Activated naive CD4-positive, alpha-beta T cell treated with Interleukin-2 at 50 U/mL for 16 hours (primary cell): ENCODE measurements at places on chromosomes 13 and 19.
A peak's percentile ranks its signal among the peaks of the same experiment; 100 is the strongest.

DNA sequence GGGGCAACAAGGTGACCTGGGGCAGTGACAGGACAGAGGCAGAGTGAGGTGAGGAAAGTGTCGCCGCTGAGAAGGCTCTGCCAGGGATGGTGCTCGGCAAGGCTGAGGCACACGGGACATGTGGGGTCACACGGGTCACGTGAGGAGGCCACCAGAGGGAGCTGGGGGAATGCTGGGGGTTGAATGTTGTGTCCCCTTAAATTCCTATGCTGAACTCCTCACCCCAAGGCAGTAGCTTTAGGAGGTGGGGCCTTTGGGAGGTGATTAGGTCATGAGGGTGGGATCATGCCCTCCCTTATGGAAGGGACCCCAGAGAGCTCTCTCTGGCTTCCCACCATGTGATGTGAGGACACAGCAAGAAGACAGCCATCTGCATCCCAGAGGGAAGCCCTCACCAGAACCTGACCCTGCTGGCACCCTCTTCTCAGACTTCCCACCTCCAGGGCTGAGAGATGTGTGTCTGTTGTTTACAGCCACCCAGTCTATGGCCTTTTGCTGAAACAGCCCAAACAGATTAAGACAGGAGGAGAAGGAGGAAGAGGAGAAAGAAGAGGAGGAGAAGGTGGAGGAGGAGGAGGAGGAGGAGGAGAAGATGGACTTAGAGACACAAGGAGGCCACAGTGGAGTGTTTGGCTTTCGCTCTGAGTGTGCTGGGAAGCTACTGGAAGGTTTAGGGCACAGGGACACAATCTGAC is 35.4 kb downstream of the RFX2 start:
- DNase-seq = no peak

DNA sequence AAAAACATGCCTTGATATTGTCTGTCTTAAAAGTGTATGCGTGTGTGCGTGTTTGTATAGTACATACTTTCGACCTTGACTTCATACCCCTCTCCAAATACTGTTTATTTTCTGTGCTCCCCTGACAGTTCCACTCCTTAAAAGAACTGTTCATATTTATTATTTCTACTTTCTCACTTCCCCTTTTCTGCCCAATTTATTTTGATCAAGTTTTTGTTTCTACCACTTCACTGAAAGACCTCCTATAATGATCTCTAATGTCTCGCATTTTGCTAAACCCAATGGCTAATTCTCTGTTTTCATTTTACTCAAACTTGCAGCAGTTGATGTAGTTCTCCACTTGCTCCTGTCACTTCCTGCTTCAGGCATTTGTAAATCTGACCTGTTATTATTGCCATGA is 426.1 kb upstream of the KLF12 start:
- no peak for DNase-seq

GRCh38 chr13:90293793-90294361 is 1053.6 kb upstream of the MIR17HG start:
- DNase-seq = no peak

GRCh38 chr13:59750860-59751259 is 412.9 kb downstream of the DIAPH3 start:
- DNase-seq = no peak

GRCh38 chr19:33865306-33865705 is 68.6 kb downstream of the KCTD15 start:
- no peak for DNase-seq

GRCh38 chr13:40362502-40362901 is 303.9 kb downstream of the FOXO1 start:
- DNase-seq = no peak

GRCh38 chr13:42753697-42754096 is 27.7 kb upstream of the FAM216B start:
- no peak for DNase-seq

GRCh38 chr19:46404055-46404752 is 9.2 kb downstream of the CCDC8 start:
- DNase-seq = no peak

GRCh38 chr19:38062959-38063761 is 156.2 kb downstream of the SIPA1L3 start:
- DNase-seq = no peak

DNA sequence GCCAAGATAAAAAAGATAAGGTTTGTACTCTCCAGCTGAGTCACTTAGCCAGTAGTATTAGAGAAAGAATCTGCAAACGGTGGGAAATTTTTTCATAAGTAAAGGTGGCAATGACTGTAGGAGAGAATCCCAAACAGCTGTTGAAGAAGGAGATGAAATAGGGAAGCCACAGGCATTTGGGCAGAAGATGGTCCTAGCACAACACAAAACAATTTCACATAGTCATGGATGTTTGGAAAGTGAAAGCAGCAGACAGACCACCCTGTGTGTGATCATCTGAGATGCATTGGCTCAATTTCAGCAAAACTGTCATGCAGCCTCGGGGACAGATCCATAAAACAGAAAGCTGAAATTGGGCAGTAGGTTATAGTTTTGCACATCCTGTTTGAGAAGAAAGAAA is 2832.4 kb downstream of the PCDH9 start:
- no peak for DNase-seq

GRCh38 chr13:111468037-111468959 is 147.9 kb downstream of the TEX29 start:
- DNase-seq = no peak

DNA sequence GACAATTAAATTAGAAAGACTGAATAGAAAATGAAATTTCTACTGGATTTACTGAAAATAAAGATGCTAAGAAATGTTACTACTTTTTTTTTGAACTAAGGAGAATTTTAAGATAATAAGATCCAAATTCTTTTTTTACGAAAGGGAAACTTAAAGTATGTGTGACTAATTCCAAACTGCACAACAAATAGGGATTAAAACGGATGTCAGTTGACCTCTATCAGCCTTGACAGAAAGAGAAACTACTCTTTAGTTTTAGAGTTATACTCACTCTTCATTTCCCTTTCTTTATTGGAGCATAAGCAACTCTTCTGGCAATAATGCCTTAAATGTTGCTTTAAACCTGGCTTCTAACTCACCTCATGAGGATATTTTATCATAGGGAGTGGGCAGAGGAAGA is 273.8 kb downstream of the SLITRK6 start:
- no peak for DNase-seq

- no peak for DNase-seq
Observed at GRCh38 chr13:81246556-81246955, 905.6 kb upstream of the SPRY2 start.

DNA sequence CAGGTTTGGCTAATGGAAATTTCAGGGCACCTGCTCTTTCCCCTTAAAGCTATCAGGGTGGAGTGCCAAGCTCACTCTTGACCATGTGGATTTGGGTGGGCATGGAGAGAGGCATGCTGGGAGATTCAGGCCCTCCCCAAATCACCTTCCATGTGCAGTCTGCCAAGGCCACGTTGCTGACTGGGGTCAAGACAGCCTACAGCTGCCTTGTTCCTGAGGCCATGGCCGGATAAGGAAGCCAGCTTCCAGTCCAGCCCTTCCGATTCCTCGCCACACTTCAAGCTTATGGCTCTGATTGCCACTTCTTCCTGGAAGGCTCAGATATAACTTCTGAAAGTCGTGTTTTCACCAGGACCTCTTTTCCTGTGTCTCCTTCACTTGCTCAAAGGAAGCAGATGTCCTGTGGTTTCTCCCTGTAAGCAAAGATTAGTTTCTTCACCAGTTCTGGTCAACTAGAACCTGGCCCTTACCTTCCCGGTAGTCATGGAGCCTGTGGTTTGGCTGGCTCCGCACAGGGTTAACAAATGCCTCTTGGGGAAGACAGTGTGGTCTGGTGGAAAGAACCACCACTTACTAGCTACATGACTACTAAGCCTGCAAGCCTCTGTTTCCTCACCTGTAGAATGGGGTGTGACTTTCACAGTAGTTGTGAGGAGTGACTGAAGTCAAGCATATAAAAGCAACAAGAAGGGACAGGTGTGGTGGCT is 16.1 kb upstream of the TPT1 start:
- no peak for DNase-seq

DNA sequence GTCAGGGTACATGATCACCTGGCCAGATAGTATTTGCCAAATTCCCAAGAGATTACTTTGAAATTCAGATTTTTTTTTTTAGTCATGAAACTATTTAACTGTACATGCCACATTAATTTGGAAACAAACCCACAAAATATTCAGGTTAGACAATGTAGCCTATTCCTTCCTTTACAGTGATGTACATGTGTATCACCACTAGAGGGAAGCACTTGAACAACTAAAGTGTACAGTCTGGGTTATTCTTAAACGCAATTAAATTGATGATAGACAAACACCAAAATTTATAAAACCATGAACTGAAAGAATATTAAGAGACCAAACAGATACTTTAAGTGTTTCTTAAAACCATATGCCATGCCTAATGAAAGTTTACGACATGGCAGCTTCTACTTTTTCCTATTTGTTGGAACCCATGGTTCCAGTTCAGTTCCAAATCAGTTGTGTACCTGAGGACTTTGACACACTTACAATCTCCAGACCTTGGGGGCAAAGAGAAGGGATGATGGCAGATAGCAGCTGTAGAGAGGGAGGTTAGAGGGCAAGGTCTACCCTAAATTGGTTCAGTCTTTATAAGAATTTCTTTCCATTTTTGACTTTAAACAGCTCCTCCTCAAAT is 52.8 kb downstream of the TNFSF13B start:
- DNase-seq = no peak

- DNase-seq = no peak
Observed at GRCh38 chr13:36919833-36920615, at the start of gene SMAD9. SMAD9 (minus strand) TSS chr13:36920238; CDS start chr13:36879689, 40,549 bp downstream.

GRCh38 chr19:46755077-46755852 is 9.0 kb upstream of the STRN4 start:
- DNase-seq = no peak

DNA sequence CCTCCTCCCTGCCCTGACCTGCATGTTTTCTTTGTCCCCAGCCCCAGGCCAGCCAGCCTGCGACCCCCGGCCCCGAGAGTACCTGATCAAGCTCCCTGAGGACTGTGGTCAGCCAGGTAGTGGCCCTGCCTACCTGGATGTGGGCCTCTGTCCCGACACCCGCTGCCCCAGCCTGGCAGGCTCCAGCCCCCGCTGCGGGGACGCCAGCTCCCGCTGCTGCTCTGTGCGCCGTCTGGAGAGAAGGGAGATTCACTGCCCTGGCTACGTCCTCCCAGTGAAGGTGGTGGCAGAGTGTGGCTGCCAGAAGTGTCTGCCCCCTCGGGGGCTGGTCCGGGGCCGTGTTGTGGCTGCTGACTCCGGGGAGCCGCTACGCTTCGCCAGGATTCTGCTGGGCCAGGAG is 5.6 kb downstream of the CILP2 start:
- DNase-seq = no peak

DNA sequence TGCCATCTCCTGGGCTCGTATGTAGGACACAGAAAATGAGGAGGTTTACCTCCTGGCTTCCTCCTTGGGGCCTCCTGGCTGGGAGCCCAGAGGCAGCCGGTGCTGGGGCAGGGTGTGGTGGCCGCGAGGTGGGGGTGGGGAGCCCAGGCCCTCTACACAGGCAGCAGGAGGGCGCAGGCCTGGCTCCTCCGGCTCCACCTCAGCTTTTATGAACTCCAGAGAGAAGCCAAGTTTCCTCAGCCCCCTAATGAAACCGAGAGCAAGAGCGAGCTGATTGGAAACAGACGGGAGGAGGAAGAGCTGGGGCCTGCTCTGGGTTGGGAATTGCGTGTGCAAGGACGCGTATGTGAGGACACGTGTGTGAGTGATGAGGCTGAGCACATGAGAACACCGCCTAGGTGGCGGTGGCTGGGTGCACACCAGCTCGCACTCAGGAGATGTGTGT is 23.1 kb downstream of the LYL1 start:
- DNase-seq = no peak

DNA sequence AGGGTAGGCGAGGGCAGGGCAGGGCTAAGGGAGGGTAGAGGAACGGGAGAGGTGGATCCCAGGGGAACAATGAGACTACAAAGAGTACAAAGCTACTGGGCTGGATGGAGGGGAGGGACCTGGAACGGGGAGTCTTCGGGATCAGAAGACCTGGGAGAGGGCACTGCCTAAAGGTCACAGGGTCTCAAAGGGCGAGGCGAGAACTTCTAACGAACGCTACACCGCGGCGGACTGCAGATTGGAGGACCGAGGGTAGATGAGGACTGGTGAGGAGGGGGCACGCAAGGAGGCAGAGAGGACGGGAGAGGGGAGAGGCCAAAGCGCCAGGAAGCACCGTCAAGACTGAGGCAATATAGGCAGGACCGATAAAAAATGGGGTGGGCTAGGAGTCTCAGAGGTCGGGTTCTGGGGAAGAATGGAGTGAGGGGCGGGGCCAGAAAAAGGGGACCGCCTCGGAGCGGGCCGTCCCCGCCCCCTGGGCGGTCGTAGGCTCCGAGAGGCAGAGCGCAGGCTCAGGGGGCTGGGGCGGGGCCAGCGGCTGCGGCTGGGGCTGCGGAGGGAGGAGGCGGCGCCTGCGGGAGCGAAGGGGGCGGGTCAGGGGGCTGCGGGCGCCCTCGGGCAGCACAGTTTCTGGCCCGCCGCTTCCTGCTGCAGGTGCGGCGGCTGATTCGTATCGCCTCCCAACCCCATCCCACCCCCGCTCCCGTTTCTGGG is 1.3 kb upstream of the KCNC3 start:
- peak; percentile 78 for DNase-seq

DNA sequence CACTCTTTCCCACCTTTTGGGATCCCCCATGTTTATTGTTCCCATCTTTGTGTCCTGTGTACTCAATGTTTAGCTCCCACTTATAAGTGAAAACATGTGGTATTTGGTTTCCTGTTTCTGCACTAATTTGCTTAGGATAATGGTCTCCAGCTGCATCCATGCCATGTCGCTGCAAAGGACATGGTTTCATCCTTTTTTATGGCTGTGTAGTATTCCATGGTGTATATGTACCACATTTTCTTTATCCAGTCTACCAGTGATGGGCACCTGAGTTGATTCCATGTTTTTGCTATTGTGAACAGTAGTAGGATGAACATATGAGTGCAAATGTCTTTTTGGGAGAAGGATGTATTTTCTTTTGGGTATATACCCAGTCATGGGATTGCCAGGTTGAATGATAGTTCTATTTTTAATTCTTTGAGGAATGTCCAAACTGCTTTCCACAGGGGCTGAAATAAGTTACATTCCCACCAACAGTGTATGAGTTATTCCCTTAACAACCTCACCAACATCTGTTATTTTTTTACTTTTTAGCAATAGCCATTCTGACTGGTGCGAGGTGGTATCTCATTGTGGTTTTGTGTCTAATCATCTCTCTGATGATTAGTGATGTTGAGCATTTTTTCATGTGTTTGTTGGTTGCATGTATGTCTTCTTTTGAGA is 55.7 kb upstream of the MEDAG start:
- DNase-seq = no peak

- no peak for DNase-seq
Observed at GRCh38 chr13:22325761-22326160, 654.9 kb downstream of the FGF9 start.

GRCh38 chr19:9952276-9952675 is 16.0 kb upstream of the OLFM2 start:
- no peak for DNase-seq

- DNase-seq = no peak
Observed at GRCh38 chr13:75479102-75479740, 2.7 kb downstream of the TBC1D4 start.

- no peak for DNase-seq
Observed at GRCh38 chr13:74755065-74755464, 620.9 kb upstream of the KLF12 start.

- peak; percentile 48 for DNase-seq
Observed at GRCh38 chr19:5953680-5954213, 24.2 kb downstream of the RANBP3 start.

- DNase-seq = peak; percentile 94
Observed at GRCh38 chr19:10797541-10798256, 38.3 kb downstream of the TMED1 start.
